Fibroblast of the conjunctiva (primary cell): ENCODE measurements at places on chromosomes 3 and 15.

- DNase-seq = no peak
These were observed 8.0 kb upstream of the OXTR start for GRCh38 chr3:8777201-8777977.

- DNase-seq = no peak
These were observed 132.4 kb upstream of the OSTN start for GRCh38 chr3:191066669-191067068.

GRCh38 chr3:138673641-138674530 lies 65.3 kb downstream of the FAIM start:
- DNase-seq = peak; percentile 3

- DNase-seq = peak; percentile 9
These were observed 258.1 kb downstream of the TIGIT start for GRCh38 chr3:114551770-114552526.

DNA sequence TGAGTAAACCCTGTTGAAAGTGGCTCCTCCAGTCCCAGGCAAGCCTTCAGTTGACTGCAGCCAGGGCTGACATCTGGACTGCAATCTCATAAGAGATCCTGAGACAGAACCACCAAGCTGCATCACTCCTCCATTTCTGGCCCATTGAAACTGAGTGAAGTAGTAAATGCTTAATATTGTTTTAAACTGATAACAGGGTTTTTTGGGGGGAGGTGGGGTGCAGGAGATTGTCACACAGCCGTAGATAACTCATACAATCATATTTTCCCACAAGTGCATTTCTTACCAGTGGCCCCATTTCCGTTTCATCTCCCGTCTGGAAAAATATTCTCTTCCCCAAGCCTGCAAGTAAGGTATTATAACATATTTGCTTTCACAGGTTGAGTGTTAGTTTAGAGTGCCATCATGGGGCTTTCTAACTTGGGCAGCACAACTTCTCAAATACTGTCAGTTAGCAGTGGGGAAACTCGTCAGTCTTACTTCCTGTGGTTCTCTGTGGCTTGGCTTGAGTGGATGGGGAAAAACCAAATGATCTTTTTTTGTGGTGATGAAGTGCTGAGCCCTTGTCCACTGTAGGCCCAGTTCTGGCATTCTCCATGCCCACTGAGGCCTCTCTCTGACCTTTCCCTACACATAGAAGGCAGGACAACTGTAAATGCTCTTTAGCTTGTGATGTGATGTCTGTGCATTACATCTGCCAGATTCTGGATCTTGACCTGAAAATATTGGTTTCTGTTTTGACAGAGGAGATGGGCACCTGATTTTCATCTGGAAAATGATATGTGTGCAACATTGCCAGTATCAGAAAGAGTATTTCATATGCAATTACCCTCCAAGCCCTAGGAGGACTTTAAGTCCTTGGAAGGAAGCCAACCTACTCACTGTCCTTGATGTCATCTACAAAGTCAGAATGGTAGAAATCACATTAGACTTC lies 90.1 kb upstream of the BHLHE40 start:
- no peak for DNase-seq

- DNase-seq = no peak
These were observed 45.1 kb downstream of the LRRC28 start for GRCh38 chr15:99296386-99296785.

GRCh38 chr3:66602237-66602636 lies 101.4 kb upstream of the LRIG1 start:
- no peak for DNase-seq

GRCh38 chr15:49495993-49496753 lies 73.1 kb downstream of the FGF7 start:
- peak; percentile 21 for DNase-seq

DNA sequence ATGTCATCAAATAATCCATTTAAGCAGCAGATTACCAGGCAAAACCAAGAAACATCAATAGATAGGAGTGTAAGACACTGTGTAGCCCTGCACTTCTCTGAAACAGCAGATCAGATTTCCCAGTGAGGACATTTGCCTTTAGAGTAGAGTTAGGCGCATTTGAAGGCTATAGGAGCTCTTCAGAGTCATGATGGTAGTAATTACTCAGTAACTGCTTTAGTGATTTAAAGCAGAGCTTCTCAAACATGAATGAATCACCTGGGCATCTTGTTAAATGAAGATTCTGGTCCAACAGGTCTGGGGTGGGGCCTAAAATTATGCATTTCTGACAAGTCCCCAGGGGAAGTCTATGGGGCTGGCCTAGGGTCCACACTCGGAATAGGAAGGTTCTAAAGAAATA lies 36.9 kb downstream of the THRB start:
- no peak for DNase-seq

DNA sequence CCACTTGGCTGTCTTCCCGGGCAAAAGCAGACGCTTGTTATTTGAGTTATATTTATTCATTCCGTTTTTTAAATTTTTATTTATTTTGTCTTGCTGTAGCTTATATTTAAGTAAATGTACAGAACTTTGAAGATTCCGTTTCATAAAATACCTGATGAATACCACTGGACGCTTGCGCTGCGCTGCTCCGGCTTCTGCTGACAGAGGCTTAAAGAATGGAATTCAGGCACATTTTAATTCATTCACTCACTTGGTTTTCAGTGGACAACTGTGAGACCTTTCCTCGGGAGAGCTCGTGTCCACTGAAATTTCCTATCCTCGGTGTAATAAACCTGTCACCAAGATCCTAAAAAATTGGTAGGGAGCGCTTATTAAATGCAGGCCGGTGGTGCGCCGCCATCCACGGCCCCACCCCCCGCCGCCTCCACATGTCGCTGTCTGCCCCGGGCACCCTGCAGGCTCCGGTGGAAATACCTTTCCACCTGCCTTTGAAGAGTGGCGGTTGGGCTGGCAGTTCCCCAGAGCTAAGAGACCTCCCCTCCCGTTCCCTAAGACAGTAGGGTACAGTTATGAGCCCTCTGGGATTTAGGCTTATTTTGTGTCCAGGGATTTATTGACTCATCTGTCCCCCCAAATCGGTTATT lies 62.5 kb upstream of the UBE2E1 start:
- no peak for DNase-seq

- no peak for DNase-seq
These were observed 24.6 kb downstream of the ITPR1 start for GRCh38 chr3:4517643-4518311.

DNA sequence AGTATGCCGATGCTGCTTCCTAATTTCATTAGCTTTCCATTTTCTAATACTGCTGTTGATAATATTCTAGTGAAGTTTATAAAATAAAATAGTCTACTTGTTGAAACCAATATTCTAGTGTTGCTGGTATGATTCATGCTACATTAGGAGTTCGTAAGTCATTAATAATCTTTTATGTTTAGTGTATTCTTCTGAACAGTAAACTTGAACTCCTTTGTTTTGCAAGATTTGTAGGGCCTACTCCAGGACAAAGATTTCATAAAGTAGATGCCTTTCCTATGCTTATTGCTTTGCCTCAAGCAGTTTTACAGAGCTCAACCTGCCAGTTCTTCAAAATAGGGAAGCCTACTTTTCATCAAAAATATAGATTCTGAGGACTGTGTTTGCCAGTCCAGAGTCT lies 111.5 kb downstream of the RSRC1 start:
- DNase-seq = no peak

GRCh38 chr3:109316162-109316730 lies at the start of gene DPPA2:
TSS of gene DPPA2 (minus strand) at chr3:109316517. CDS start at chr3:109314542, 1,975 bp downstream.
- DNase-seq = no peak

- no peak for DNase-seq
These were observed at the start of gene KIF7 for GRCh38 chr15:89654847-89655805. TSS of gene KIF7 (minus strand) at chr15:89655467. CDS start at chr15:89652930, 2,537 bp downstream.

GRCh38 chr15:40420793-40421192 lies 15.2 kb downstream of the IVD start:
- no peak for DNase-seq

DNA sequence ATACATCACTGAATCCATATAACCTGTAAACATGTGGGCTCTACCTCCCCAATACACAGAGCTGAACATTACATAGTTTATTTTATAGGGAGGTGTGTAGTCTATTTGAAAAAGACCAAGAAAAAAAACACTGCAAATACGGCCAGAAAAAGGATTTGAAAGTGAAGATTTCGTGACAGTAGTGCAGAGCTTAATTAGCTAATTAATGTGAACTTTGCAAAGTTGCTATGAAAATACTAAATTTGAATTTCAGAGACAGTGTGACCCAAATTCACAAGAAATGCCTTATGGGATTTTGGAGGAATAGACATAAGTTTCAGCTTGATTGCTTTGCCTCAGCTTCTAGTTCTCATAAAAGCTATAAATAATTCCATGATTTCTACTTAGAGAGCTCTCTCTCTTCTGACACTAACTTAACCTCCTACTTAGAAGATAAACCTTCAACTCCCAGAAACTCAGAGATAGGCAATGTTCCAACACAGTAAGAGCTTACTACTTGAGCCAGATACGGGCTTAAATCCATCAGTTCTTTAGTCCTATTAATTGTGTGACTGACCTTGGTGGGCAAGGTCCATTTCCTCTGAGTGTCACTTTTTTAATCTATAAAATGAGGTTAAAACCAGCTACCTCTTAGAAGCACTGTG lies 87.3 kb upstream of the THBS1 start:
- no peak for DNase-seq

DNA sequence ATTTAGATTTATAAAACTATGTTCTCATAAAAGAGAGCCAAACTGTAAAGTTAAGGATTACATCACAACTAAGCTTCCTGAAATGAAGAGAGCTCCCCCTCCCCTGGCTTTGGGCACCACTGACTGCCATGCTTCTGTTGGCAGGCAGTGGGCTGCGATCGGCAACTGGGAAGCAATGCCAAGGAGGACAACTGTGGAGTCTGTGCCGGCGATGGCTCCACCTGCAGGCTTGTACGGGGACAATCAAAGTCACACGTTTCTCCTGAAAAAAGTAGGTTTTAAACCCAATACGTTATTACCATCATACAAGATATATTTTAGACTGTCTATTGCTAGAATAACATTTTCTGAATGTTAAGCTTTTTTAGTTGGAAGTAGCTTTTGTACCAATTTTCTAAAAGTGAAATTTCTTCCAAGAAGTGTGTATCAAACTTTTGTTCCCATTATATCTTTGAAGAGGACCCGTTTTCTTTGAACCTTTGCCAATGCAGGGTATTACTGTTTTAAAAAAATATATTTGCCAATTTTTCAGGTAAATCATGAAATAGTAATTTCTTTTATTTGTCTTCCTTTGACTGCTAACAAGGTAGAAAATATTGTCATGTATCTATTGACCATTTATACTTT lies 184.1 kb downstream of the ADAMTSL3 start:
- DNase-seq = no peak

GRCh38 chr3:9976721-9977709 lies 9.6 kb downstream of the EMC3 start:
- DNase-seq = peak; percentile 97

- no peak for DNase-seq
These were observed 124.5 kb upstream of the TBL1XR1 start for GRCh38 chr3:177321819-177322218.

- DNase-seq = no peak
These were observed 63.5 kb downstream of the HACD2 start for GRCh38 chr3:123521179-123521969.

DNA sequence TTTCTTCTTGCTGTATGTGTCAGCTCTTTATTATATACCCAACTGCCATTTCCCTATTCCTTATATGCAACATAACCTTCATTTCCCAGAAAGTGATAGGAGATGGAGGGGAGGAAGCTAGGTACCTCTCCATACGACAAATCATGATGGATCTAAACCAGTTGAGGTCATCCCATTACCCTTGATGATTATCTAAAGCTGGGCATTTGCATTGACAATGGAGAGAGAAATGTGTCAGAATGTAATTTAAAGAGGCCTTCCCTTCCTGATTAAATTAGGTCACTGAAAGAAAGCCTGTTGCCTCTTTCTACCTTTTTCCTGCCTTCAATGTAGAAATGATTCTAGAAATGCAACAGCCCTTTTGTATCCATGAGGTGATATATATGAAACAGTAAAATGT lies 81.9 kb downstream of the SUCNR1 start:
- DNase-seq = no peak

DNA sequence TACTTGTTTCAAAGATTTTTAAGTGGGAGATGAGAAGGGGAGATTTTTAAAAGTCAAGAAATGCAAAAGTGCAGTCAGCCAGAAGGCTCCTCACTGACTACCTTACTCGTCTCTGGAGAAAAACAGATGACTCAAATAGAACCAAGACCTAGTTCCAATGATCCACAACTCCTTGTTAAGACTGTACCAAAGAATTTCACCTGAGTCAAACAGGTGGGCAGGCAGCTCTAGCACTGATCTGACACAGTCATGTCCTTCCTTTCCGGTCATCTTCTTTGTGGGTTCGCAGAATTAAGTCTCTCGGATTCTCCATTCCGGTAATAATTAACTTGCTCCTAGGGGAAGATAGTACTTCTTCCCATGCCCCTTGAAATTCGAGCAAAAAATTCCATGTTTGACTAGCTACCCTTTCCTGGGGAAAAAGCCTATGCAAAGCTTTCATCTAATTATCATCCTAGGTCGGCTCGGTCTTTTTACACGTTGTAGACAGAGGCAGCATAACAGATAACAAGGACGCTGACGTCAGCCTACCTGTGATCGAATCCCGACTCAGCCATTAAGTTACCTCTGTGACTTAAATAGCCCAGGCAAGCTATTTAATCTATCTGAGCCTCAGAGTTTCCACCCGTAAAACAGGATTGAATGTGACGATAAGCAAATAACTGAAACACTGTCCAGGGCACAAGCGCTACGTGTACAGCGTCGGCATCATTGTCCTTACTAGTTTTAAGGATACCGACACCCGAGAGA lies 758 bp downstream of the SELENOK start:
- DNase-seq = no peak

GRCh38 chr3:126784254-126784653 lies 80.2 kb downstream of the CHCHD6 start:
- DNase-seq = no peak

DNA sequence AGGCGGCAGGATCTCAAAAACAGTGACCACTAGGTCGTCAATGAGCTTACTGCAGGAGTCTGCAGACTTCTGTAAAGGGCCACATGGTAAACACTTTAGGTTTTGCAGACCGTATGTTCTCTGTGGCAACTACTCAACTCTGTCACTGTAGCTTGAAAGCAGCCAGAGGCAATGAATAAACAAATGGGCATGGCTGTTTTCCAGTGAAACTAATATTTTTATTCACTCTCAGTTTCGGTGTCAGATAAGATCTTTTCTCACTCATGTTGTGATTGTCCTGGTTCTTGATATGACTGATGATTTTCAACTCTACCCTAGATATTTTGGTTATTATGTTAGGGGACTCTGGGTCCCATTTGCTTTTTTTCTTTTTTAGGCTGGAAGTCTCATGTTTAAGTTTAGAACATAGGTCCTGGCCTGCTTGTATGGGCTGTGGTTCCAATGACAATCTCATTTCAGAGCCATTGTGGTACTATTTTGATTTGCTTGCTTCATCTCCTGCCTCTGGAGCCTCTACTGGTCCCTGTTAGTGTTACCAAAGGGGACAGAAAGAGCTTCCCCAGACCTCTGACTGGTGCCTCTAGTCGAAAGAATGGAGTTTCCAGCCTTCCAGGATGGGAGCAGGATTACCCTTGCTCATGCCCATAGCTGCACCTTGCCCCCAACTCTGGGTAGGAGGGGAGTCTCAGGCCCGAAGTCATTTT lies 222.0 kb downstream of the STT3B start:
- no peak for DNase-seq
